ENCODE measurements at places on chromosomes 11 and 22.
A peak's percentile ranks its signal among the peaks of the same experiment; 100 is the strongest.

GRCh38 chr22:47066616-47066905, 304.1 kb downstream of the TBC1D22A start:
- no peak for DNase-seq

- no peak for DNase-seq
These were observed 49.6 kb upstream of the RRAS2 start for GRCh38 chr11:14408612-14409011.

GRCh38 chr22:49235463-49236300, 592.0 kb downstream of the BRD1 start:
- no peak for DNase-seq

DNA sequence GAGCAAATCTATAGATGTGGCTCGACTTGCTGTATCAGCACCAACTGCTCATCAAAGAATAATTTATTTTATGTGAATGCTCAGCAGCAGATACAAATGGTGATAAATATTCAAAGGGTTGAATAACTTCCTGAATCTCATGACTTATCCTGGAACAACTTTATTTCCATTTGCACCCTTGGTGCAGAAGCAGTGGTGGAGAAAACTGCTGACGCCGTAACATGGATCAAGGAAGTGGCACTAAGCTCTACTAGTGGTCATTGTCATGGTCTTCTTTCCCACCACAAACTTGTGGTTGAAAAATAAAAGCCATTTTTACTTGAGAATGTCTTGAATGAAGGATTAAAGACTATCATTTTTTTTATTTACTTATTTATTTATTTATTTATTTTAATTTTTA, 14.6 kb downstream of the MARK2 start:
- DNase-seq = no peak

DNA sequence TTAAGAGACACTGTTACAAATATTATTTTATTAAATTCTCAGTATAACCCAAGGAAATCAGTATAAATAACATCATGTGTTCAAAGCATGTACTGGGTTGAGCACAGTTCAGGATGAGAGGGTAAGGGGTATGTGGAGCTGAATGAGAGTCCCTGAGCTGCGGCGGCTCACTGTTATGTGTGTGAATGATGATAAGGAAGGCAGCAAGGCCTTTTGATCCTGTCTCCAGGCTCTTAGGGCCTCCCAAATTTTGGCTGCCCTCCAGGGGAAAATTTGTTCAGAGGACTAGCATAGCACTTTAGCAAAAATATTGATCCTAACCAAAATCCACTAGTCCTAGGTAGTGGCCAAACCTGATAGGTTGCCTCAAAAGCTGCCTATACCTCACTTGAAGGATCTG, 86.1 kb upstream of the SPON1 start:
- no peak for DNase-seq

DNA sequence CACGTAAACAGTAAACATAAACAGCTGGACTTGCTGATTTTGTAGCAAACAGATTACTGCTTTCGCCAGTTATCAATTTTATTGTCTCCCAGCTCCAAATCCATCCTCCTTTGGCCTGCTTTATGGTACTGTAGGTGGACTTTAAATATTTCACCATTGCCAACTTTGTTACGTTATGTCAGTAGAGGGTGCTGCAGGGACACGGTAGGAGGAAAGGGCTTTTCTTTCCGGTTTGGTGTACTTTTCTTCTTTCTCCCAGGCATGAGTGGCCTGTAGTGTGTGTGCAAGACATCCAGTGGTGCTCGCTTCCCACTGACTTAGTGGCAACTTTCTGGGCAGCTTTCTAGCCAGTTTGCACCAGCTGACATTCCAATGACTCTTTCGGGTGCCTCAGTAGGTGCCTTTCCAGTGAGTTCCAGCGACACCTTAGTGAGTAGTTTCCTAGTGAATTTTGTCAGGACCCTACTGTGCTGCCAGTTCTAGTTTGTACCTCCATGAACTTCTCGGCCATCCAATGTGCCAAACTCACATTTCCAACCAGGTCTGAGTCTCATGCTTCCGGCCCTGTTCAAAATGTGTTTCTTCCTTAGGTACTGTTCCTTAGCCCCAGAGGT, 267.6 kb upstream of the TENM4 start:
- peak; percentile 16 for DNase-seq

- DNase-seq = no peak
These were observed 2.1 kb upstream of the DRD2 start for GRCh38 chr11:113477321-113477720.

DNA sequence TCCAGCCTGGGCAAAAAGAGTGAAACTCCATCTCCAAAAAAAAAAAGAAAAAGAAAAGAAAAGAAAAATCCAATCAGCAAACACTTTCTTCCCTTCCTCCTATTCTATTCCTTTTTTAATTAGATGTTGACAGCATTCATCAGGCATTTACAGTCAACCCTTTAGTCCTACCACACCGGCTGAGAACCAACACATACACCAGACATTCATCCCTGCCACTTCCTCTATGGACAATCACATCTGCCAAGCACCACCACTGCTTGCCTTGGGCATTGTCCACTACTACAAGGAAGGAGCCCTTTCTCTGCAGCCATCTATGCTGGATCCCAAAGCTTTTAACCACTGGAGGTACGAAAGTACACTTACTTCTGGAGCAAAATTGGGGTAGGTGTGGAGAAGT, 9.4 kb upstream of the SLN start:
- DNase-seq = no peak

Data from HS-5 (cell line).